Stimulated activated CD8-positive, alpha-beta memory T cell treated with anti-CD3 and anti-CD28 coated beads, Interleukin-15, amount 100 ng/mL, for 24 hours (primary cell): ENCODE measurements at places on chromosomes 2 and 18.

- no peak for DNase-seq
Observed at GRCh38 chr2:2326068-2327040, 4.7 kb downstream of the MYT1L start.

DNA sequence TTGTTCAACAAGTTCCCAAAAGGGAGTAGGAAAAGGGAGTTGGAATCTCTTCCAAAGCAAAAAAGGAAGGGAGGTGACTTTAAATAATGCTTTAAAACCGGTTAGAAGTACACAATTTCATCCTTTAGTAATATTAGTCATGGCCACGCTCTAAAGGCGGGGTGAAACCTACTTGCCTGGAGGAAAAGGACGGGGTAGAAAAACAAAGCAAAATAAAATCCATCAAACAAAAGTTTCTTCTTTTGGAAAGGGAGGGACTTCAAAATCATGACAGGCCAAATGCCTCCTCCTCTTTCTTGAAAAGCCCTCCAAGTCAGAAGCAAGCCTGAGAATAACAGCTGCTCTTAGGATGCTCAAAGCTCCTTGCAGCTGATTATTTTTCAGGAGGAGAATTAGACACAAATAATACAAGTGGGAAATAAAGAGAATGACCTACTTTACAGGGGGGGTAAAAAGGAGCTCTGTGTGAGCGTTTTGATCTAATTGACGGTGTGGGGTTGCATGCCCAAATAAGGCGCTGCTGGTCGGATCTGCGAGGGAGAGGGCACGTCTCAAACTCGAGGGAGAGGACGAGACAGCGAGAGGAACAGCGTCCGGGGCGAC lies 1.8 kb upstream of the NPAS2 start:
- DNase-seq = no peak

GRCh38 chr18:9870431-9871008 lies 15.3 kb upstream of the TXNDC2 start:
- no peak for DNase-seq

DNA sequence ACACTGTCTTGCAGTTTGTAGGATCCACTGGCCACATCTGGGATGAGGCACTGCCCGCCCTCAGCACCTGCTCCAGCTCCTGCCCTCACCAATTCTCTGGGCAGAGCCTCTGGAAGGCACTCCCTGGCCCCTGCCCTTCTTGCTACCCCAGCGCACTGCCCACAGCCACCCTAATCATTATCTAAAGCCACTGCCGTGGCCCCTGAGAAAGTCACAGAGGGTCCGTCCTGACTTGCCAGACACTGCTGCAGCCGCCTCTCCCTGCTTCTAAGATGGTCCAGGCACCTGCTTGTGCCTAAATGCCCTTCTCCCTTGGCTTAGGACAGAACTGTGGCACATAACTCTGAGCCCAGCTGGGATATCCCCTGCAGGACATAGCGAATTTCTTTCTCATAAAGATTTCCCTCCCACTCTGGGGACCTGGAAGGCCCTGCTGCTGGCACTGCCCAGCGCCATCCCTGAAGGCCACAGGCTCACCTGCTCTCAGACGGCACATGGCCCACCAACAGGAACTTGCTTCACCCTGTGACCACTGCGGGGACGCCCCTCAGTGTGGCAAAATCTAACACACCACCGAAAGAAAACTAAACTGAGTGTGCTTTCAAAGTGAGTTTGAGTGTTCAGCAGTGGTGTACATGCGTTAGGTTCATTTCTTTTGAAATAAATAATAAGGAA lies 244.9 kb downstream of the HDAC4 start:
- no peak for DNase-seq

DNA sequence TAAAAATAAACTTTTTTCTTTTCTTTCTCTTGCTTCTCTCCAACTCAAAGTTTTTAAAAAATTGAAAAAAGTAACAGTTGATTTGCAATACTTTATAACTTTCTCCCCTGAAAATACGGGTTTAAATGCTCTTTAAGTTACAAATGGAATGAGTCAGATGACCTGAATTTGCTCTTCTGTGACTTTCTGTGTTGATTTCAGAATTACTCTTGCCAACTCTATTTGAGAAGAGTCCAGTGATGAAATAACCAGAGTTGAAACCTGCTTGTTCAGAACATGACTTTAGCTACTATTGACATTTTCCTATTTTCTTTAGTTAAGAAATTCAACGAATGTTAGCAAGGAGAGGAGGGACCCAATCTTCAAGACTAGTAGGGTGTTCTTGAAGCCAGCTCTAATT lies 146.1 kb upstream of the ZSWIM2 start:
- DNase-seq = no peak

- DNase-seq = no peak
Observed at GRCh38 chr2:151851761-151852160, 23.5 kb upstream of the ARL5A start.

GRCh38 chr18:13265008-13265910 lies 46.7 kb downstream of the LDLRAD4 start:
- DNase-seq = no peak

GRCh38 chr2:11790228-11790627 lies 43.8 kb downstream of the LPIN1 start:
- no peak for DNase-seq
